ENCODE measurements at places on chromosomes 12 and 14.

GRCh38 chr12:119179335-119180021 is 747 bp downstream of the HSPB8 start:
- DNase-seq: no peak

- no peak for DNase-seq
Observed at GRCh38 chr12:102512523-102512922, 32.2 kb upstream of the IGF1 start.

DNA sequence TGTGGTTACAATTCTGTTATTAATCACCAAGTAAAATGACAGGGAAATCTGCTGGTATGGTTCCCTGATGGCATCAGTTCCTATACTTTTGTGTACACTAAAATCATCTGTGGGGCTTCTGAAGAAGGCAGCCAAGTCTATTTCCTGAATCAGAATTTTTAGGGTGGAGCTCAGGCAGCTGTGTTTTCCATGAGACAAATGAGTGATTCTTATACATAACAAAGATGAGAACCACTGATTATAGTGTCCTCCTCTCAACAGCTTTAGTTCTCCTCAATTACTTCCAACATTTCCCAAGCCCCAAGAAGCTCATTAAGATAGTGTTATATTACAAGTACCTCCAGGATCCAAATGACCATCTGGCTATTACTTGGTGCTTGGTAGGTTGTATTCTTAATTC is 64.5 kb upstream of the USP44 start:
- DNase-seq: no peak

- no peak for DNase-seq
Observed at GRCh38 chr12:65882486-65882885, 58.2 kb downstream of the HMGA2 start.

- no peak for DNase-seq
Observed at GRCh38 chr12:12745576-12746211, 28.5 kb downstream of the CDKN1B start.

GRCh38 chr12:50411051-50411660 is 10.5 kb downstream of the LARP4 start:
- DNase-seq: no peak

- no peak for DNase-seq
Observed at GRCh38 chr14:36666416-36667206, 5.0 kb downstream of the PAX9 start.
